ENCODE measurements at places on chromosomes 4 and X.

- no peak for DNase-seq
These were observed 294.2 kb downstream of the GRIA2 start for GRCh38 chr4:157514711-157515110.

GRCh38 chr4:169236873-169237626, 33.7 kb downstream of the SH3RF1 start:
- no peak for DNase-seq

DNA sequence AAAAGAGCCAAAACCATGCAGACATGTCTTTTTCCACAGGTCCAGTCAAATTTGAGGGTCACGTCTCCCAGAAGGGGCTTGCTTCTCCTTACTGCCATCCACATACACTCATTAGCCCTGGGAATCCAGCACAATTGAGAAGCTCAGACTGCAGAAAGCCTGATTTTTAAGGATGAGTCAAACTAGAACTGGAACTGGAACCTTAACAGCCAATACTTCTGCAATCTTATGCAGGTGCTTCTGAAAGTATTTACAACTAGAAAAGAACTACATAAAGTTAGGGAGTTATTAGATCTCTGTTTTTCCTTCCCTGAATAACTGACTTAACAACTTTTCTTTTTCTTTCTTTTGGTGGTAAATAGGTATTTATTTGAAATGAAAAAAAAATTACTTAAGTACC, 86.3 kb downstream of the CDS1 start:
- DNase-seq: no peak

GRCh38 chr4:118826723-118827444, 9.0 kb downstream of the SEC24D start:
- no peak for DNase-seq

DNA sequence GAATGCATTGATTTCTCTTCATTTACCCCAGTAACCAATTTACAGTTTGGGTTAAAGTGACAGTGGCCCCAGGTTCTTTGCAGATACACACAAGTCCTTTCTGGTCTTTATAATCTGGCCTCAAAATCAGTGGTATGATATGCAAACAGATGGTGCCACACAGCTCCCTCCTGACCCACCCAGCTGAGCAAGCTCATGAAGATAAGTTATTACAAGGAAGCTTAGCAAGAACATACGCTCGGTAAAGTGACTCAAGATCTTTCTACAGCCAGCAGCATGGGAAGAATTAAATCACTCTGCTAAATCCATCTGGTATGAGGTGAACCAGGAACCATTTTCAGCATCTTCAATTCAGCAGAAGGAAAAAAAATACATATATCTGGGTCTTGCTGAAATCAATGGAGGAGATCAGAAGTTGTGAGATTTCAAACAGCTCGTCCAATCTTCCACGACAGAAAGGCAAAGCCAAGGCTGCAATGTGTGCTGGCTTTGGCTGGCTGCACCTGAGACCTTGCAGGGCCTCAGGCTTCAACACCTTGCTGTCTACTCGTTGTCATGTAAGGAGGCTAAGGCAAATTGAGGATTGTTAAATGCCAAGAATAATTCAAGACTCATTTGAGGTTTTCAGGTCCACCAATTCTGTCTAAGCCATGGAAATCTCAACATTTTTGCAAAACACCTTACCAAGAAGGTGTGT, 28.2 kb downstream of the SEL1L3 start:
- no peak for DNase-seq

DNA sequence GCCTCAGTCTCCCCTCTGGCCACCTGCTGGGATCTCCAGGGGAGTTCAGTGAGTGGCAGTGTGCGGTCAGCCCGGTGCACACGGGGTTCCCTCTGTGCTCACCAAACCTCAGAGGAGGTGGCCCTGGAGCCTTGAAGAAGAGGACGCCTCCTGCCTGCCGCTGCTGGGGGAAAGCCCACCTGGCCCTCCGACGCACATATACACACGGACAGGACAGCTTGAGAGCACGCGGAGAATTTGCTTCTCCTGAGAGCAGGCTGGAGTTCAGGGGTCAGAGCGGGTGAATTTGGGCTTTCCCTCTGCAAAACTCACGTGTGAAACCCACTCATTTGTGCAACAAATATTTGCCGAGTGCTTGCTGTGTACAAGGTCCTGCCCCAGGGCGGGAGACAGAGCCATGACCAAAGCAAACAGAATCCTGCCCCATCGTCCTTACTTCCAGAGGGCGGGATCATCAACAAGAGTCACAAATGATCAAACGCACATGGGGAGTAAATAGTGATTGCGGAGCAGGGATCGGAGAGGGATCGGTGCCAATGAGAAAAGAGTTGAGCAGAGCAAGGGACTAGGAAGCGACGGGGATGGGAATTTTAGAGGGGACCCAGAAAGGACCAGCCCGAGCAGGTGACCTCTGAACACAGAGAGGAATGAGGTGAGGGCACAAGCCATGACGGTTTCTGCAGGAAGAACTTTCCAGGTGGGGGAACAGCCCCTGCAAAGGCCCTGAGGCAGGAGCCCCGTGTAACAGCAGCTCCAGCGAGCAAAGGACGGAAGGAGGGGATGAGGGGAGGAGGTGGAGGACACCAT, 17.6 kb downstream of the BLOC1S4 start:
- DNase-seq: no peak

- DNase-seq: no peak
These were observed 119.0 kb upstream of the BMP3 start for GRCh38 chr4:80911458-80911857.

GRCh38 chrX:66200050-66200664, 36.1 kb downstream of the HEPH start:
- no peak for DNase-seq

GRCh38 chr4:161704040-161704439, 459.8 kb downstream of the FSTL5 start:
- no peak for DNase-seq

- no peak for DNase-seq
These were observed 104.6 kb downstream of the PPP1R2C start for GRCh38 chrX:42673301-42673810.

- no peak for DNase-seq
These were observed 165.3 kb upstream of the DGKK start for GRCh38 chrX:50635817-50636365.

- DNase-seq: no peak
These were observed 79.7 kb downstream of the BCOR start for GRCh38 chrX:40018041-40018440.

DNA sequence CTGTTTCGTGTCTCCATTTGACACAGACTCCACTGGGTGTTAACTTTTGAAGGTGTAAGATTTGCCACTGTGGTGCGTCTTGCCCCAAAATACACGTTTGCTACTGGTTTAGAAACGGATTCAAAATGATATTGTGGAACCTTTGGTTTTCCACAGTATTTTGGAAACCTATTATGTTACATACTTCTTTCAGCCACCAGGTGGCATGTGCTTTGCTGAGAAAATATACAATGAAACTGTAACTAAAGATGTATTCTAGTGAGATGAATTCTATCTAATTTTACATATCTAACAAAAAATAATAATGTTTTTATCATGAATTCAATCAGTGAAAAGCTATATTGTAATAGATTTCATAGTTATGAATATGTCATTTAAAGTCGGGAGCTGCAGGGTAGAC, 28.4 kb upstream of the SLITRK4 start:
- no peak for DNase-seq

GRCh38 chrX:153782313-153782712, 1.5 kb downstream of the SRPK3 start:
- no peak for DNase-seq

DNA sequence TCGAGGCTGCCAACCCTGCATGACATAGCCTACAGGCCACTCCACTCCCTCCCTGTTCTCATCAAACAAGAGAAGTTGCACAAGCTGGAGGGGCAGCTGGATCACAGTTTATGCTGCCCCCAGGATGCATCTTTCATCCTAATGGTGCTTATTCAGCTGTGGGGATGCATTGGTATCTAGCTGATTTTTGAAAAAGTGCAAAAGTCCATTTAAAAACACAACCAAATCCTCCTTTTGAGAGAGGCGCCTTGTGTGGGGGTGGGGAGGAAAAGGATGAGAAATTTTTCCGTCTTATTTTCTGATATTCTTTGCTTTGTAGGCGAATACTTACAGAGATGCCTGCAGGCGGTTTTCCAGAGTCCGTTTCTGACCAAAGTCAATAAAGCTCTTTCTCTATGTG, 276.4 kb upstream of the BOD1L1 start:
- DNase-seq: no peak

GRCh38 chrX:152079768-152080167, 58.6 kb downstream of the MAGEA10 start:
- DNase-seq: no peak

GRCh38 chr4:103011378-103012025, 8.0 kb downstream of the SLC9B1 start:
- DNase-seq: no peak

GRCh38 chr4:110962616-110963015, 339.7 kb upstream of the PITX2 start:
- no peak for DNase-seq

DNA sequence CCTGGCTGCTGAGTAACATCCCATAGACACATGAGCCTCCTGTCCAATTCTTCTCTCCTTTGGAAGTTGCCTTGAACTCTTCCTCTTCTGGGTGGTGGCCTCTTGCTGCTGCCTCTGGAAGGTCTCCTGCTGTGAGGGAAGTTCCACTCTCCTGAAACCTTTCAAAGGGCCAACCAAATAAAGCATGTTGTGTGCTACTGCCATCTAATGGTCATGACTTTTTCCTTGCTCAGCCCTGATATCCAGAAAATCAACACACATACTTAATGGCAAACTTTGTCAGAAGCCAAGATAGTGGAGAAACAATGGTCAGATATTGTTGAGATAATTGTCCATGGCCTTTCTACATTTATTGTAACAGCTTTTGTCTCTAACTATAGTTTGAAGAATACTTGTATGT, 19.1 kb upstream of the ZXDA start:
- no peak for DNase-seq

DNA sequence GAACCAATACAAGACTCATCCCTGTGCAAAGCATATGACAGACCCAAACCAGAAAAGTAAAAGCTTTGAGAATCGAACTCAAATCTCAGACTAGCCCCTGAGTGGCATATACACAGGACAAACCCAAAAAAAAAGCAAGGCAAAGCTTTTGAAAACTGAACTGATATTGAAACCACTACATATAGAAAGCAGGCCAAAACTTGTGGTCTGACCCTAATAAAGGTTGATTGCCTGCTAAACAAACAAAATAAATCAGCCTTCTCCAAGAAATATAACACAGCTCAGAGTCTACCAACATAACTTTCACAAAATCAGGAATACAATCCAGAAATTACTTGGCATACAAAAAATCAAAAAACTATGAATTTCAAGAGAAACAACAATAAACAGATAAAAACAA, 40.3 kb downstream of the LRBA start:
- DNase-seq: no peak

GRCh38 chr4:178462710-178463109, 1020.5 kb upstream of the AGA start:
- DNase-seq: no peak

DNA sequence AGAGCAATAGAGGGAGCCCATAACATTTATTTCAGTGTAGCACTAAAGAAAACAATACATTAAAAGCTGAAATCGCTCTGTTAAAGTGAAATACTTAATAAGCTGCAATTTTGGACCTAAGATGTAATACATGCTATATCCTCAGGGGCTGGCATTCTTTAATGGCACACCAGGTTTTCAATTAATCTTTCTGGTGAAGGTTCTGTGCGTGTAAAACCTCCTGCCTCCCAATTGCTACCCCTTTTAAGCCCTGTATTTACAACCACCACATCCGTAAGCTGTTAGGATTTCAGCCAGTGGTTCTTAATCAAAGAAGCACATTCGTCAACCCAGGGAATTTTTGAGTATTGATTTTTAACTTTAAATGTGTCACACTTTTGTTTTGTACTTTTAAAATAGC, 7.6 kb upstream of the COMMD8 start:
- DNase-seq: no peak

DNA sequence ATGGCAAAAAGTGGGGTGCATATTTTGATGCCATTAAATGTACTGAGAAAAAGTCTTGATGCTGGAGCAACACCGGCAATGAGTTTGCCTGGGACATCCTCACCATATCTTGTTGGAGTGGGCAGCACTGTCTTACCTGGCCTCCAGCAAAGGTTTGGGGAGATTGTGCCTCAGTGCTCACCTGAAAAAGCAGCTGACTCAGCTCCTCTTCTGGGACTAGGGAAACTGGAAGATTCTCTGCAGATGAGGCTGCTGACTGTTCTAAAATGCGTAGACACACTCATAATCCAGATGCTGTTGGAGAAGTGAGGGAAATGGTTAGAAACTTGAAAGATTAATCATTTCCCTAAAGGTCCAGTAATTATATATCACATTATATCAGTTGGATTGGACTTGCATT, 593.7 kb upstream of the HS3ST1 start:
- DNase-seq: no peak
